ENCODE measurements at places on chromosomes 5 and 9.
A peak's percentile ranks its signal among the peaks of the same experiment; 100 is the strongest.

- no peak for DNase-seq
Observed at GRCh38 chr5:23614422-23614821, 107.0 kb downstream of the PRDM9 start.

DNA sequence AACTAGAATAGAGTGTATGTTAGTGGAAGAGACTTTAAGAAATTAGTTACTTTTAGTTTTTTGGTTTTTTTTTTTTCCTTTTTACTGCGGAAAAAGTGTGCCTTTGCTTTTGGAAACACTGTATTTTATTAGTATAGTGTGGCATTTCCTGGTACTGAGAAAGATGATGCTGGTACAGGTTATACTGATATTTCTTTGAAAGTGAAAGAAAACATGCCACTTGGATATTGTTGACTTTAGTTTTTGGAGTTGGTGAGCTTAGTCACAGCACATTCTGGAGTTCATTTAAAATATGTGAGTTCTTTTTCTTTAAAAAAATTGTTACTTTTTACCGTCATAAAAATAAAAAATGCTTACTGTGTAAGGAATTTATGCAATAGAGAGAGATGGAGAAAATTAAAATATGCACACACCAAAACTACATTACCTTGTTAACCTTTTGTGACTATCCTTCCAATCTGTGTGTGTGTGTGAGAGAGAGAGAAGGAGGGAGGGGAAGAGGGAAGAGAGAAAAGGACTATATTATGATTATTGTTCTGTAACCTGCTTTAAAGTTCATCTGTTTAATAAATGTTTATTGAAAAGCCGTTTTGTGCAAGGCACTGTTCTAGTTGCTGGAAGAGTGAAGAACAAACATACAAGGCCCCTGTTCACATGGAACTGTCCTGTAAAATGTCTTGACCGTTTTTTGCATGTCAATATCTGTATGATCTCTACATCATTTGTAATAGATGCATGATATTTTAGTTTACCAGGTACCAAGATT, 1.9 kb downstream of the UGCG start:
- no peak for DNase-seq

DNA sequence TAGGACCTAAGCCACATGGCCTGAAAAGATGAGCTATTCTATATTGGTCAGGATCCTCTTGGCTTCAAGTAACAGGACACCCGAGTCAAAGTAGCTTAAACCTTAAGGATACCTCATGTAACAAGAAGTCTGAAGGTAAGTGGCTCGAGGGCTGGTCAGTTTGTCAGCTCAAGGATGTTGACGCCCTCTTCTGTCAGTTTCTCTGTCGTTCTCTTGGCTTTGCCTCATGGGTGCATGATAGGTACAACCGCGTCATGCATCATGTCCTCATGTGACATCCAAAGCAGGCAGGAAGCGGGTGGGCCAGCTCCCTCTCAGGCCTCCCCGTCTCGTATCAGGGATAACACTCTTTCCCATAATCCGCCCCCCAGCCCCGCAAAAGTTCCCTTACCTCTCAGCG, 22.1 kb upstream of the TCERG1 start:
- no peak for DNase-seq

GRCh38 chr9:128249908-128250838, 25.6 kb downstream of the GOLGA2 start:
- no peak for DNase-seq

- DNase-seq = no peak
Observed at GRCh38 chr9:80957801-80958200, 731.5 kb downstream of the TLE1 start.

GRCh38 chr5:100430268-100431195, 104.6 kb upstream of the FAM174A start:
- DNase-seq = peak; percentile 10

GRCh38 chr9:85501456-85501855, 240.3 kb downstream of the AGTPBP1 start:
- no peak for DNase-seq

DNA sequence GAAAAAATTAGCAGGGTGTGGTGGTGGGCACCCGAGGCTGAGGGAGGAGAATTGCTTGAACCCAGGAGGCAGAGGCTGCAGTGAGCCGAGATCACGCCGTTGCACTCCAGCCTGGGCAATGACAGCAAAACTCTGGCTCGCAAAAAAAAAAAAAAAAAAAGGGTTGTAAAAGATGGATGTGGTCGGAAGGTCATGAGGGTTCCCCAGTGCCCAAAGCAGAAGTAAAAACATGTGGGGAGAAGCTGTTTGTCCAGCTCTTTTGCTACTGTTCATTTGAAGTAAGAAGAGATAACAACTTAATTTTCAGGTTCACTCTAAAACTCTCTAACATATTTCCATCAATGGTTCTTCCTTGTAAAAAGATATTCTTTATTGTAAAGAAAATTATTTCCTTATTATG, 57.1 kb upstream of the GOLPH3 start:
- DNase-seq = no peak

- DNase-seq = no peak
Observed at GRCh38 chr5:160565376-160565775, 143.7 kb downstream of the PTTG1 start.

- DNase-seq = no peak
Observed at GRCh38 chr9:104482921-104483570, 21.0 kb upstream of the OR13F1 start.

DNA sequence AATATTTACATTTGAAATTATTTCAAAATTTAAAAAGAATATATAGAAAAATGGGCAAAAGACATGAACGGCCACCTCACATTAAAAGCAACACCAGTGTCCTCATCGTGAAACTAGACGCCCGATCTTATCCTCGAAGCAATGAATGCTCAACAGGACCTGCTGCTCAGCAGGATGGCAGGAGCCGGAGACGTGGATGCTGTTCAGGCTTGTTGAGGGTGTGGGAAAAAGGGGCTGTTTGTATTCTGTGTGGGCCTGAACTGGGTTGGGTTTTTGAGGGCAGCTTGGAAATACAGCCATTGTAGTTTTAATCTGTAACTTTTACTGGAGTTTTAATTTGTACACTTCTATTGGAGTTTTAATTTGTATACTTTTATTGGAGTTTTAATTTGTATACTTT, 20.3 kb downstream of the EXOC3 start:
- DNase-seq = no peak
